Activated T-helper 1 cell treated with anti-CD3 and anti-CD28 coated beads, Interleukin-12 subunit alpha, Interleukin-12 subunit beta, Interleukin-2, Interleukin-4 antibody, amounts not matched to agents 30 ng/mL and 10 ng/mL and 1 ng/mL, durations not matched to agents 14 hours and 24 hours and 36 hours (primary cell): ENCODE measurements at places on chromosomes 11 and 22. TPM values are rescaled to one million over a fixed set of nuclear protein-coding genes. Genes with fewer than 3 reads are reported as not detected.
A peak's percentile ranks its signal among the peaks of the same experiment; 100 is the strongest.

DNA sequence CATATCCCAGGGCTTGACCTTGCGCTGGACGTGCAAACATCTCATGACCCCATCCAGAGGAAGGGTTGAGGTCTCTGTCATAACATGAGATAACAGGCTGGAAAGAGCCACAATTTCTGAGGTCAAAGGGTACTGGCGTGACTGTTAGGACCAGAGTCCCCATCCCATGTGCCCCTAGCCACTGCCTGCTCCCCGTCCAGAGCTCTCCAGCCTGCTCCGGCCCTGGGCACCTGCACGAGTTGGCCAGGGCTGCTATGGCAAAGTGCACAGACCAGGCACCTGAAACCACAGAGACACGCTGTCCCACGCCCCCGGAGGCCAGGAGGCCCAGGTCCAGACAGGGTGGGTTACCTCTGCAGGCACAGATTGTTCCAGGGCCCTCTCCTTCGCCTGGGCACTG is 58.9 kb downstream of the SHANK2 start:
- DNase-seq: no peak

DNA sequence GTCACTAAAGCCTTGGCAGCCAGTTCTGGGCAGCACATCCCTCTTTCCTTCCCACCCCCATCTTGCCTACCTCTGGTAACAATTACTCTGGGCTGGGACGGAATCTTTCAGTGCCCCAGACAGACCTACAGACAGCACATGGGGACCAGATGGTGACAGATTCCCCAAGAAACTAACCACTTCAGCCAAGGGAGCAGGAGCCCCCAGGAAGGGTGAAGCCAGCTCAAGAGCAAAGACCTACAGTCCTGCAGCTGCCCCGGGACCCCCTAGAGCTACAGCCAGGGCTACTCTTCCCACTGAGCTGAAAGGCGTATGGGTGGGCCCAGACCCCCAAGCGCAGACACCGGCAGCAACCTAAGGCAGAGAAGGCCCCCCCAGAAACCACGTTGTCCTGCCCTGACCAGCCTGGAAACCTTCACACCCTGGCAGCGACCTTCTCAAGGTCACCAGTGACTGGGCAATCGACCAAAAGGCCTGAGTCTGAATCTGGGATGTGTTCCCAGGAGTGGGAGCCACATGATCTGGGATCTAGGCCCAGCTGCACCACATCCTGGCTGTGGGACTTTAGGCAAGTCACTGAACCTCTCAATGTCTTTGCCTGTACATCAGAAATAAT is 65.8 kb downstream of the LRRC32 start:
- no peak for DNase-seq

DNA sequence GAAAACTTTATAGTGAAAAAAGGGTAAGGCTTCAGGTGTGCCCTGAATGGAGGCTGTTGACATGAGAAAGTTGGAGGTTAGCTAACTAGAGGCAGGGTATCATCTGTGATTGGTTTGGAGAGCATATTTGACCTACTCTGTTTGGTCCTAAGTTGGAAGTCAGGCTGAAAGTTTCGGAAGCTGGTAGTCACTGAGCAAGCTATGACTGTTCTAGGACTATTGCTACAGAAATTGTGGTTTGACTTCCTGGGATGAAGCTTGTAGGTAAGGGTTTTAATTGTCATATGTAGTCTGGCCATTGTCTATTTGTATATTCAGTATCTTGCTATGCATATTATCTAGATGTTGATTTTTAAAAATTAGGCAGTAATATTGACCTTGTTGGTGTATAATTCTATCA is 565.0 kb downstream of the TMEM135 start:
- DNase-seq: no peak

- no peak for DNase-seq
Measured at GRCh38 chr11:118229274-118229847, 4.5 kb upstream of the JAML start.

DNA sequence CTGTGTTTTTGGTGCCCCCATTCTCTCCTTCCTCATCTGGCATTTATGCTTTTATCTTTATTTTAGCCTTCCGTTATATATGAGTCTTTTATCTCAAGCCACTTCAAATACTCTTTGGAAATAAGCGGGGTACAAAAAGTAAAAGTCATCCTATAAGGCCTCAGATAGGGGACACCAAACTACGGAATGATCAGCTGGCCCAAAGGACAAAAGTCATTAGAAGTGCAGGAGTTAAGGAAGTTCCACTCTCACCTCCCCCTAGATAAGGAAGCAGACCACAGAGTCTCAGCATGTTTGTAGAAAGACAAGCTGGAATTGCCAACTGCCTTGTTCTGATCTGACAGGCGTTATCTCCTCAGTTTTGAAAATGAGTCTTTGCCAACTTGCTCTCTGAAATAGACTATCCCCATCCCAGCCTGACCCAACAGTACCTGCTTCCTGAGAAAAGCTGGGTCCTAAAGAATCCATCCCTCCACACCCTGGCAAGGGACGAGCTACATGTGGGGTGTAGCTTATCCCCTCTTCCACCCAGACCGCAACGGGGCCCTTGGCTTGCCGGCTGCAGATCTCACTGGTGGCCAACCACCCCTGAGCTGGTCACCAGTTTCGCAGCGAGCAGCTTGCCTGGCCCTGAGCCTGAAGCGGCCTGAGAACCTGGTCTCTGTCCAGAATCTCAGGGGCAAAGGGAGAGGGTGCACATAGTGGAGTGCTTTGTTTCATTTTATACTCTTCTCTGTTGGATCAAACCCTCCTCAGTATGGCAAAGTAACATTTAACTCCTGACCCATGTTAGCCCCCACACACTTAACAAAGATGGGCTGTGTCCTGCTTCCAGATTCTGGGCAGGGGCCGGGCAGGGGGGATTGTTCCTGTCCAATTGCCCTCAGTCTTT is 13.8 kb downstream of the FADS2 start:
- no peak for DNase-seq

DNA sequence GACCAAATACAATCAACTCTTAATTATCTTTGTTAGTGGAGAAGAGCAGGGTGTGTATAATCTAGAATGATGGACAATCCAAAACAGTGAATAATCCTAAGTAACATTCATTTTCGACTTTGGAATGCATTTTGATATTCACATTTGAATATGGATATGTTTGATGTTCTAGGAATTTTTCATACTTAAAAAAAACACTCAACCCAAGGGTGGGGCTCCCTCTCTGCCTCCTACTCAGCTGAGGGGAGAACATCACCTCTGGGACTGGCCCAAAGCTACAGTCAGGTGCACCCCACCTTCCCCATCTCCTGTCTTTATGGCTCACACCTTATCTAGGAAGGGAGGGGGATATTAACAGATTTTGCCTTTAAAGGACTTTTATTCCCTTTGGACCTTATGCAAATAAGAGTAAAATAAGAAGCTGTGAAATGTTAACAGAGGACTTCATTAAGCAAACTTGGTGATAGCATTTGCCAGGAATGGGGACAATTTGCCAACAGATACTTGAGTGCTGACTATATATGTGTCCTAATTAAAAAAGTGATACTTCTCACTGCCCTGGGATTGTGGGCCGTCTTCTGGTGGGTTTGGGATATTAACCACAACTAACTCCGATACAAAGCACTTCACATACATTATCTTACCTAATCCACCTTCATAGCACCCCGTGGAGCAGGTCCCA is 187.0 kb downstream of the ST3GAL4 start:
- DNase-seq: no peak

DNA sequence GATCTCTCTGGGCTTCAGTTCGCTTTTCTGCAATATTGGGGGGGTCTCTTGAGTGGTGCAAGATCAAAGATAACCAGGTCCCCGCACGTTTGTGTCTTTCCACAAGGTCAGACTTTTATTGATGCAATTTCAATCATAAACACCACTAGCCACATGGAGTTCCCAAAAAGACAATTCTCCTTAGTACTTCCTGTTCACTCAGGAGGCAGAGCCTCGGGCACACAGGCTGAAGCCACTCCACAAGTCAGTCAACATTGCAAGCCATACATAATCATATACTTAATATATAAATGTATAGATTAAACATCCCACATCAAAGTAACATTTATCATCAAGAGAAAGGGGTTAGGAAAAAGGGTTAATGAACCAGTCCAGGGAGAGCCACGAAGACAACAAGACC is 12.0 kb downstream of the ST14 start:
- DNase-seq: no peak

- no peak for DNase-seq
Measured at GRCh38 chr22:44588348-44588747, 90.3 kb upstream of the RTL6 start.

GRCh38 chr11:34650528-34650927 is 29.6 kb downstream of the EHF start:
- peak; percentile 73 for DNase-seq

SLC22A25 gene
- not detected in 2 replicates for total RNA-seq
